ENCODE measurements at places on chromosomes 1 and 21. TPM values are rescaled to one million over a fixed set of nuclear protein-coding genes. Genes with fewer than 3 reads are reported as not detected.
A peak's percentile ranks its signal among the peaks of the same experiment; 100 is the strongest.

DNA sequence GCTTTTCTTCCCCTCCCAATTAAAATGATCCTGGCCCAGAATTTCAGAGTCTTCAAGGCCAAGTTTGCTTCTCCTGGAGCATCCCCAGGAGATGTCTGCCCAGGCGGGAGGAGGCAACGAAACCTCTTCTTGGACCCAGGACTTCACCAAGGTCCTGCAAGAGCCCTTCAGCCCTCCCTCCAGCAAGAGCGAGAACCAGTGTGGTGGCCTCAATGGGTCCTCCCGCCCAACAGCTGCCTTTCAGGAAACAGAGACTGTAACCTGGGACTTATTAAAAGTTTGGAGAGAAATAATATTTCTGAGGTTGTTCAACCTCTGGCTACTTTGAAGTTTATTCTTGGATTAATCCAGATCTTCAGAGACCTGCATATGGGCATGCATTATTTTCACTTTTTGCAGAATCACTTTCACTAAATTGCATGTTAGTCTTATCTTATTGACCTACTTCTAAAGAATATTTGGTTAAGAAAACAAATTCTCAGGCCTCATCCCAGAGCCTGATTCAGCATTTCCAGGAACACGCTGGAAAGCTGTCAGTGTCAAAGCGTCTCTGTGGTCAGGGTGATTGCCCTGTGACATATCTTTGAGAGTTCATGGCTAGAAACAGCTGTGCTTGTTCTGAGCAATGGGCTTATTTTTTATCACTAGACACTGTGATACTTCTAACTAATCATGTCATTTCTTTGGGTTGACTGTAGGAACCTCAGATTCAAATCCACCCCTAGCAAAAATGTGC lies 66.0 kb upstream of the CLDN14 start:
- no peak for DNase-seq

GRCh38 chr1:82161700-82162141 lies 361.0 kb downstream of the ADGRL2 start:
- DNase-seq: peak; percentile 22

DNA sequence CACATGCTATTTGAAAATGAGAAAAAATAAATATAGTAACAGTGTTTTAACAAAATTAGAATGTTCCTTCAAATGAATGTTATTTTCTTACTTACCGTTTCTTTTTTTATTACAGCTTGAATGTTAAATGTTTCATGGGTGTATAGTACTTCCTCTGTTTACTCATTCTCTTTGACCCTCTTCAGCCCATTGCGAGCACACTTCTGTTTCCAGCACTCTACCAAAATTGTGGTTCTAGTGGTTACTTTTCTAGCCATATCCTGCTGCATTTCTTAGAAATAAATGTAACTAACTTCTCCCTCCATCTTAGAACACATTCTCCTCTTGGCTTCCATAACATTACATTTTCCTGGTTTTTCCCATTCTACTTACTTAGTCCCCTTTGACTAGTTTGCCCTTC lies 190.0 kb upstream of the C1orf105 start:
- DNase-seq: peak; percentile 25

GRCh38 chr1:59577774-59578173 lies 237.0 kb upstream of the HOOK1 start:
- DNase-seq: no peak

DNA sequence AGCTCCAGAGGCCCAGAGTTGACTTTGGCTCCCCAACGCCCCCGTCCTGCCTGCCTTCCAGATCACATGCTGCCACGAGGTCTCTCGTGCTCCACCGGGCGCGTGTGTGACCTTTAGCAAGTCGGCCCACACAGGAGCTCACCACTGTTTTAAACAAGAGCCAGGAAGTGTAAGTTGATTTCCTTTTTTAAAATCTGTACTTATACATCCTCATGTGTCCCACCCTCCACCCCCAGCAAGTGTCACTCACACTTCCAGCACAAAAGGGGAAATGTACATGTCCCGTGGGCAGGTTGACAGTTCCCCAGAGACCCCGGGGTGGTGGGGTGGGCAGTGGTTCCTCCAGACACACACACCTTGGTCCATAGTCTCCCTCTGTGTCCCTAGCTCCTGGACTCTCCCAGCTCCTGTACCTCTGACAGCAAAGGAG lies 84.4 kb downstream of the STUM start:
- no peak for DNase-seq

Gene CCDC17
- 2.5 TPM for total RNA-seq

Measured in activated CD8-positive, alpha-beta T cell treated with anti-CD3 and anti-CD28 coated beads, Interleukin-2, amount 10 ng/mL, durations not matched to agents 7 days and 5 days (primary cell).